ENCODE measurements at places on chromosomes 6 and 20.

GRCh38 chr20:21324126-21324525 is 21.0 kb downstream of the XRN2 start:
- H3K4me1 ChIP-seq, result peaks cover 39% of the 10 kb centered on the region
- peaks cover 39% of the 10 kb centered on the region for H3K36me3 ChIP-seq
- no peak overlapping the region for H3K27ac ChIP-seq
- no peaks in the 10 kb centered on the region for H3K27me3 ChIP-seq
- DNase-seq, result no peak

DNA sequence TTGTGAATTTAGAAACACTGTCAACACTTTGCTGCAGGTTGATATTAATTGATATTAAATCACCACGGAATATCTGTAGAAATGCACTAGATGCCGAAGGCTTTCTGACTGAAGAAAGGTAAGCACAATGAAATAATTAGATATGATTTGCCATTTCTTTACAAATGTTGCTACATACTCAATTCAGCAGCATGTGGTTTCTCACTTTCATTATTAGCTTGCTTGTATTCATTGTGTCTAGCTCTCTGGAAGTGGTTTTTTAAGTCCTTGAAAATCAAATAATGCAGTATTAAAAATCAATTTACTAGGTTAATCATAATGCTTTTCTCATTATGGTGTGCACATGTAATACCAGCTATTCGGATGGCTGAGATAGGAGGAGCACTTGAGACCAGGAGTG is 231.3 kb upstream of the MARCKS start:
- no peaks in the 10 kb centered on the region for H3K36me3 ChIP-seq
- H3K27ac ChIP-seq, result no peak overlapping the region
- DNase-seq, result no peak

DNA sequence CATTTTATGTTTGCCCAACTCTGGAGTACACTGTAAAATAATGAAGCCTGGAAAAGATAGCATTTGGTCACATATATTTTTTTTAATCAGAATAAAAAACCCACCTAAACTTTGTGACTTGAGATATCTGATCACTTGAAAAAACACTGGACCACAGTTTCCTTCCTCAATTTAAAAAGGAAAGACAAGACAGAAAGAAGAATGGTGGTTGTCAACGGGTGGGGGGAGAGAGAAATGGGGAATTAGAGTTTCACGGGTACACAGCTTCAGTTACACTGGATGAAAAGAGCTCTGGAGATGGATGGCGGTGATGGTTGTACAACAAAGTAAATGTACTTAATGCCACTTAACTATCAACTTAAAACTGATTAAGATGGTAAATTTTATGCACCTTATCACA is 14.7 kb upstream of the DST start:
- H3K4me1 ChIP-seq, result peaks cover 7% of the 10 kb centered on the region
- H3K27me3 ChIP-seq, result no peaks in the 10 kb centered on the region
- DNase-seq, result no peak
- H3K27ac ChIP-seq, result no peak overlapping the region

GRCh38 chr6:90406142-90406794 is 109.6 kb upstream of the BACH2 start:
- no peak overlapping the region for H3K4me3 ChIP-seq
- H3K36me3 ChIP-seq, result no peaks in the 10 kb centered on the region
- H3K27me3 ChIP-seq, result no peaks in the 10 kb centered on the region
- H3K27ac ChIP-seq, result peak overlapping the region; percentile 7
- H3K4me1 ChIP-seq, result peaks cover 55% of the 10 kb centered on the region

DNA sequence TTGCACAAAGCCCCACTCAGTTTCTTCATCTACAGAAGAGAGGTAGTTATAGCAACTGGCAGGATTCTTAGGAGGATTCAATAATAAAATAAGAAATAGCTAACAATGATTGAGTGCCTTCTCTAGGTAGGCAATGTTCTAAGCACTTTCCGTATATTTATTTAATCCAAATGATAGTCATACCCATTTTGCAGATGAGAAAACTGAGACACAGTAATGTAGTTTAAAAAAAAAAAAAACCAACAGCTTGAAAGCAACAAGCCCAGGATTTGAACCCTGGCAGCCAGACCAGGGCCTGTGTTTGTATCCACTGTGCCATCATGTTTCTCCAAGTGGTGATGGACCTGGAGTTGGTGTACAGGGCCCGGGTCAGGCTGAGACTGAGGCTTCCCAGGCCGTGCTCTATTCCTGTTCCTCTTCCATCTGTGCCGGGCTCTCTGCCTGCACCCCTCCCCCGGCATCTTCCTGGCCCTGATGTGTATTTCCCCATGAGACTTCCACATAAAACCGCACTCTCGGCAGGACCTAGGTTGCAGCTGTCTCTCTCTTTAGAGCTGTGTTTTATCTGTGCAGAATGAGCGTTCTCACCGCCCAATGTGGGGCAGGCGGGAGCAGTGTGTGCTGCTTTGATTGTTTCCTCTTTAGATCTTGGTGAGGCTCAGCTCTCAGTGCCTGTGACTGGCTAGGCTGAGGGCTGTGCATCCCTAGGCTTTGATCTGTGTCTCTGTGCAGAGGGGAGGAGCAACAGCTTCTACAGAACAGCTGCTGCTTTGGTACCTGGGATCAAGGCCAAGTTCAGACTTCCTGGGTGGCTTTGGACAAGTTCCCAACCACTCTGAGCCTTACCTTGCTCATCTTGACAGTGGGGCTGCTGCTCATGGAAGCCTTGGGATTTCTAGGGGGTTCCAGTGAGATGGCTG is 49.5 kb downstream of the TOX2 start:
- H3K4me1 ChIP-seq, result peaks cover 25% of the 10 kb centered on the region
- no peaks in the 10 kb centered on the region for H3K36me3 ChIP-seq
- peak; percentile 42 for DNase-seq
- H3K27ac ChIP-seq, result no peak overlapping the region
- H3K4me3 ChIP-seq, result no peak overlapping the region

DNA sequence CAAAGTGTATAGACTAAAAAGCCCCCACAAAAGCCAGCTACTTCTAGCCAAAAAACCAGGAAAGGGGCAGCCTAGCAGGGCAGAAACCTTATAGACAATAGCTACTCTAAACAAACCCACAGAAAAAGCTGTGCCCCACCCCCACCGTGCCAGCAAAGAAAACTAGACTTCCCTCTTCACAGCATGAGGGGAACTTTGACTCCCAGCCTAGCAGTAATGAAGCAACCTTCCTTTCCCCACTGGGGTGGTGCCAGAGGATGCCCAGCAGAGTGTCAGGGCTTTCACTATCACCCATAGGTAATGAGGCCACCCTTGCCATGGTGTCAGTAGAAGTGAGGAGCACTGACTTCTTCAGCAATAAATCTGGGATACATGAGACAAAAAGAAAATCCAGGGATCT is 99.0 kb upstream of the LGSN start:
- no peak for DNase-seq
- no peak overlapping the region for H3K27ac ChIP-seq
- no peaks in the 10 kb centered on the region for H3K27me3 ChIP-seq

GRCh38 chr6:3501826-3502500 is 45.1 kb upstream of the SLC22A23 start:
- H3K36me3 ChIP-seq, result no peaks in the 10 kb centered on the region
- H3K4me3 ChIP-seq, result no peak overlapping the region
- peaks cover 11% of the 10 kb centered on the region for H3K27me3 ChIP-seq
- no peaks in the 10 kb centered on the region for H3K4me1 ChIP-seq
- no peak for DNase-seq

GRCh38 chr6:38413102-38413800 is 226.5 kb downstream of the BTBD9 start:
- no peaks in the 10 kb centered on the region for H3K27me3 ChIP-seq
- H3K27ac ChIP-seq, result no peak overlapping the region
- H3K36me3 ChIP-seq, result no peaks in the 10 kb centered on the region
- no peak overlapping the region for H3K4me3 ChIP-seq

GRCh38 chr20:25290646-25291431 is 43.0 kb downstream of the PYGB start:
- H3K4me3 ChIP-seq, result no peak overlapping the region
- H3K27ac ChIP-seq, result no peak overlapping the region
- no peaks in the 10 kb centered on the region for H3K27me3 ChIP-seq
- DNase-seq, result no peak
- H3K4me1 ChIP-seq, result no peaks in the 10 kb centered on the region

DNA sequence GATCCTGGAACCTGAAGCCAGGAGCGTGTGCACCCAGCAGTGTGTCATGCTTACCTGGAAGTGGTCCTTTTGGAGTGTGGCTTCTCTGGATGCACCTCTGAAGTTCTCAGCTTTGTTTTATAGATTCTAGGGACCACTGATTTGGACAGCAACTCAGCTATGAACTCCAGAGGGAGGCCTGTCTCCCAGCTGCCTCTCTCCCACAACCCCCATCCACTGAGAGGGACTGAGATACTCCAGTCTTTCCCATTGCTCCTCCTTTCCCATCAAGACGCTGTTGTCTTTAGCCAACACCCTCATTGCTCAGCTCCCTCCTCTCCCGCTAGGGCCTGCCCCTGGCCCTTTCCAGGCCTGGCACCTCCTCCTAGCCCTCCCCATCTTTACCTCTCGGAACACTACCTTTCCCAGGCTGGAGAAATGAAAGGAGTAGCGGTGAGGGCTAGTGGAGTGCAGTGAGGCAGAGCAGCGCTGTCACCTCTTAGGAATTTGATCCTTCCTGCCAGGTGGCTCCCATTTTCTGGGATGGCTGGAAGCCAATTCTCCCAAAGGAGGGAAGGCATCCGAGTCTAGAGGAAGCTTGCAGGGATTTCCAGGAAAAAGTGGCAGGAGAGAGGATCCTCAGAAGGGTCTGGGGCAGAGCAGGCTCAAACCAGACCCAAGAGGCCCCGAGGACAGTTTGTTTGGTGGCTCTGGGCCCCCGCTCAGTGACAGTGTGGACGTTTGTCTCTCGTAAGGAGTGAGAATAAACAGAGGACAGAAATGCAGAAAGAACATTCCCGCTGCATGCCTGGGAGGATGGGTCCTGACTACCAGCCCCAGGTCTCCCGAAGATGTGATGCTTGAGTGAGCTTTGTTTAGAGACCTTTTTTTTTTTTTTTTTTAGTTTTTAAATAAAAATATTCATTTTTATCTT is at the start of gene LRRN4:
LRRN4 (minus strand) TSS at position 285 of the 913 bp plus-strand sequence. CDS start 1,261 bp downstream, outside the sequence.
- H3K27ac ChIP-seq, result no peak within 1 kb of the TSS
- H3K4me3 ChIP-seq, result no peak within 1 kb of the TSS
- peaks cover 36% of the 10 kb centered on the region for H3K27me3 ChIP-seq
- H3K36me3 ChIP-seq, result no peaks in the 10 kb centered on the region
- peaks cover 8% of the 10 kb centered on the region for H3K4me1 ChIP-seq

GRCh38 chr20:45850926-45851325 is 6.3 kb downstream of the ACOT8 start:
- no peak for DNase-seq
- H3K27ac ChIP-seq, result no peak overlapping the region
- no peaks in the 10 kb centered on the region for H3K27me3 ChIP-seq
- H3K4me3 ChIP-seq, result no peak overlapping the region
- peaks cover 43% of the 10 kb centered on the region for H3K36me3 ChIP-seq

Data from activated CD8-positive, alpha-beta T cell treated with anti-CD3 and anti-CD28 coated beads, Interleukin-2, amount 10 ng/mL, durations not matched to agents 7 days and 5 days (primary cell).